ENCODE measurements at places on chromosomes 4 and X.

DNA sequence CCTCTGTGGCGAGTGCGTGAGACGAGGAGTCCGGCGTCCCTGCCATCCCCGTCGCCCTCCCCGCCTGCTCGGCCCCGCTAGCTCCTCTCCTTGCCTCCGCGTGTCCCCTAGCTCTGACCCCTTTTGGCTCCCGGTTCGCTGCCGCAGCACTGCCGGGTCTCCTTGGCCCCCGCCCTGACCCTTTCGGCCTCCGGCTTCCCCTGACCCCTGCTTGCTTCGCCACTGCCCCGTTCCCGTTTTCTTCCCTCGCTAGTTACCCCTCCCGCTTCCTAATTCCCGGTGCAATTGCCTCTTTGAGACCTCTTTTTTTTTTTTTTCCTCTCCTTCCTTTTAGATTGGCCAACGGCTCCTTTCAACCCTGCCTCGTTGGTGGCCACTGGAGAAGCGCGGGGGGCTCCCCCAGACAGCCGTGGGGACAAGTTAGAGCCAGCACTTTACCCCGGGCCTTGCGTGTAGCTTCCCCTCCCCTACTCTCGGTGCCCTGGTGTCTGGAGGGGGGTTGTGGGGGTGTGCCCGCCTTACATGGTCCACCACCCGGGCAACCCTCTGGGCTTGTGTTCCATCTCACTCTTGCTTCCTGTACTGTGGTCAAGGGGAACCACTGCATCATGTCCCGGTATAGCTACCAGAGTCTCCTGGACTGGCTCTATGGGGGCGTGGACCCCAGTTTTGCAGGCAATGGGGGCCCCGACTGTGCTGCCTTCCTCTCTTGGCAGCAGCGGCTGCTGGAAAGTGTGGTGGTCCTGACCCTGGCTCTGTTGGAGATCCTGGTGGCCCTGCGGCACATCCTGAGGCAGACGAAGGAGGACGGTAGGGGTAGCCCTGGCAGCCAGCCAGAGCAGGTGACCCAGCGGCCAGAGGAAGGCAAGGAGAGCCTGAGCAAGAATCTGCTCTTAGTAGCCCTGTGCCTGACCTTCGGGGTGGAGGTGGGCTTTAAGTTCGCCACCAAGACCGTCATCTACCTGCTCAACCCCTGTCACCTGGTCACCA, 548 bp downstream of the TMEM164 start:
- peak; percentile 53 for DNase-seq

GRCh38 chrX:981791-982626, 230.4 kb downstream of the CRLF2 start:
- DNase-seq = no peak

GRCh38 chrX:52270453-52271116, 85.9 kb downstream of the MAGED4 start:
- no peak for DNase-seq

DNA sequence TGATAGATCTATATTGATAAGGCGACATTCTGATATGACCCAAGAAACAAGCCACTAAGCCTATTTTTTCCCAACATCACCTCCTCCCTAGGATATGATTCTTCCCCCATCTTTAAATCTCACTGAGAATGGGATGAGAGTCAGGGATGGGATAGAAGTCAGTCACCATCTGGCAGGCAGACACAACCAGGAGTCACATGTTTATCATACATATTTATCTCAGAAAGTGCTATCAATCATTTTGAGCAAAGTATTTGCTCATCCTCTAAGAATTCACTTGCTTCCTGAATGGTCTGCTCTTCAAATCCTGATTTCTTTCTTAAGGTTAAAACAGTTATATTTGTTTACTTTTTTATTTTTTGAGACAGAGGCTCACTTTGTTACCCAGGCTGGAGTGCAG, 20.3 kb downstream of the DNAAF6 start:
- no peak for DNase-seq
